ENCODE measurements at places on chromosomes 3 and 15.

DNA sequence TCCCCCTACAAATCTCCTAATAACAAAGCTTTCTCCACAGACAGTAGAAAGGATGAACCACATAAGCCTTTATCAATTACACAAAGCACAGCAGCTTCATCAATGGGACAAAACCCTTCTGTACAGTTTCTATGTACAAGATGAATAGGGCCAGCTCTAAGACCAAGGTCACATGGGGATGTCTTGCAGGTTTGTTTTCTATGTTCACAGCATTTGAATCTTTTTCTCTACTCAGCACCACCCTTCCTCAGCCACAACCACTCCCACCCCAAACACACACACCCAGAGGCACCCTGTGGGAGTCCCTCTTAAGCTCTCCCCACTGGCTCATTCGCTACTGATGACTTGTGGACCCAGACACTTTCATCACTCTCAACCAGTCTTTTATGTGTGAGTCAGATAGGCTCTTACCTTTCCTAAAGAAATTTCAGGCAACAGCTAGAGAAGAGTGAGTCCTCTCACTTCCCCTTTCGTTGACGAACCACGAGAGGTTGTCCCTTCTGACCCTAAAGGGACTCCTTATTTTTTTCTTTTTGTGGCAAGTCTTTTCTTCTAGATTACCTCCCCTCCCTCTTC is 57.9 kb downstream of the ARHGAP31 start:
- no peak for DNase-seq

DNA sequence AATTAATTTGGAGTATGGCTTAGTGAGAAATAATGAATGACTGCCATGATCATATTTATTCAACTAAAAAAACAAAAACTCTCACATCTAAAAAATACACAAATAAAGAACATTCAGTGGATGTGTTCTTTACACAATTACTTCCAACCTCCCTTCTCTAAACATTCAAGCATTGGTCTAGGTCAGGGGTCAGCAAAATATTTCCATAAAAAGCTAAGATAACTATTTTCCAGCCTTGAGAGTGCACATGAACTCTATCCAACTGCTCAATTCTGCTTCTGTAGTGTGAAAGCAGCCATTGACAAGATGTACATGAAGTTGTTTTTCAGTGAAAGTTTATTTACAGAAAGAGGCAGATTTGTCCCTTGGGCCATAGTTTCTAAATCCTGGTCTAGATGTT is 406.3 kb downstream of the MAGI1 start:
- no peak for DNase-seq

GRCh38 chr15:77830051-77830468 is 197.3 kb upstream of the LINGO1 start:
- no peak for DNase-seq

DNA sequence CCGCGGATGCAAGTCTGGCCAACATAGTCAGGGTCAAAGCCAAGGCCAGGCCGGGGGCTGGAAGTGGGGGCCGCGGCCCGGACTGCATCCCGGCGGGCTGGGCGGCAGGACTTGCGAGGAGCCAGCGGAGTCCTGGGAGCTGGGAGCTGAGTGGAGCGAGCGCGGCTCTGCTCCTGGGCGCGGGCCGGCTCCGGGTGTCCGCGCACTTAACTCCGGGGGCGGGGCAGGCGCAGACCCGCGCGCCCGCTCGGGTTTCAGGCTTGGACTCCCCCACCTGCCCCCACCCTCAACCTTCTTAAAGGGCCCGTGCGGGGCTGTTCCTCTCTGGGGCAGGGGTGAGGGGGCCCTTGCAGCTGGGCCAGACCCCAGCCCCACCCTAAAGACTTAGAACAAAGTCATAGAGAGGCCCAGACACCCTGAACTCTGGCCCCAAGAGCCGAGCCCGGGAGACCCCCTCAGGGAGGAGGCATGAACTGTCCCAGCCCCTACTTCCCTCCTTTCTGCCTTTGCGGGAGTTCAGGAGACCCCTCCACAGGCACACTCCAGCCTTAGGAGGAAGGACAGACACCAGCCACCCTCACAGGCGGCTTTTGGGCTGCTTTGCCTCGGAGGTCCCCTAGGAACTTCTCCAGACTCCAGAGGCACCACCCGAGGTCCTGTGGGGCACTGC is at the start of gene CSPG4:
Gene CSPG4, minus strand, starts transcription at position 181 of the 670 bp plus-strand sequence. Its CDS starts 93 bp downstream, at position 88.
- no peak for DNase-seq

DNA sequence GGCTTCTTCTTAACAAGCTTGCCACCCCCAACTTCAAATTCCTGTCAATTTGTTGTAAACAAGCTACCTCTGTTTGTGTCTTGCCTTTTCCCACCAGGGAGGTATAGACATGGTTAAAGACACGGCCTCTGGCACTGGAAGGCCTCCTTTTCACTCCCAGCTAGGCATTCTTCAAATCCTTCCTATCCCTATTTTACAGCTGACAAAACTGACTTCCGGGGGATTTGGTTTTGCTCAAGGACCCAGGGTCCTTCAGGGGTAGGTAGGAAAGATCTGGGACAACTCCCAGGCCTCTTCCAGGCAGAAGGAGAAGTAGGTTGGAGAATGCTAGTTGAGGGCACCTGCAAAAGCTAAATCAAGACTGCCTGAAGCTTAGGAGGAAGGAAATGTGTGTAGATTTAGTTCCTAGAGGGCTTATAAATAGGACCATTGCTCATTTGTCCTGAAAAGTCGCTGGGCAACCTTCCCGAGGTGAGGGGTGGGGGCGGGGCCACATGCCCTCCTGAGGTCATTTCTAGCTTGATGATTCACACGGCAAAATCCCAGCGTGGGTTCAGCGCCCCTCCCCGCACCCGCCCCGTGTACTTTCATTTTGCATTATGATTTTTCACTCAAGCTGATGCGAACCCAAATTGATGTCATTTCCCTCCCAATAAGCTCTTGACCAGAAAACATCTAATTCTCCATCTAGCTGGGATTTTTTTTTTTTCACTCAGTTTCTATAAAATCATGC is 365.5 kb downstream of the SHQ1 start:
- DNase-seq, result peak; percentile 69

GRCh38 chr3:117600112-117600511 is 890.5 kb downstream of the TUSC7 start:
- DNase-seq, result no peak

DNA sequence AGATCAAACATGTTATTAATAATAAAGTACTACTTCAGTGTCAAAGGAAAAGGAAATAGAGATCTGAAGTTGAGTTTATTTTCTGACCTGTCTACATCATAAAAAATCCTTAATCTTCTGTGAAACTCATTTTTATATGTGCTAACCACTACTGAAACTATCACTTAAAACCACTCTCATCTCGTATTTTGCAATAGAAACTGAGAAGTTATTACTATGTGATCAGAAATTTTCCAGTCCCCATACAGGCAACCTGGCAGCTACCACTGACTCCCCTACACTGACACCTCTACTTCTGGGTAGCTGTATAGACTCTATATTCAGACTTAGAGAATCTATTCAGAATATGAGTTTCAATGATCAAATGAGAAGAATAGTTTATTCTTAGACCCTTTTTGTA is 8.3 kb downstream of the HDGFL3 start:
- no peak for DNase-seq

DNA sequence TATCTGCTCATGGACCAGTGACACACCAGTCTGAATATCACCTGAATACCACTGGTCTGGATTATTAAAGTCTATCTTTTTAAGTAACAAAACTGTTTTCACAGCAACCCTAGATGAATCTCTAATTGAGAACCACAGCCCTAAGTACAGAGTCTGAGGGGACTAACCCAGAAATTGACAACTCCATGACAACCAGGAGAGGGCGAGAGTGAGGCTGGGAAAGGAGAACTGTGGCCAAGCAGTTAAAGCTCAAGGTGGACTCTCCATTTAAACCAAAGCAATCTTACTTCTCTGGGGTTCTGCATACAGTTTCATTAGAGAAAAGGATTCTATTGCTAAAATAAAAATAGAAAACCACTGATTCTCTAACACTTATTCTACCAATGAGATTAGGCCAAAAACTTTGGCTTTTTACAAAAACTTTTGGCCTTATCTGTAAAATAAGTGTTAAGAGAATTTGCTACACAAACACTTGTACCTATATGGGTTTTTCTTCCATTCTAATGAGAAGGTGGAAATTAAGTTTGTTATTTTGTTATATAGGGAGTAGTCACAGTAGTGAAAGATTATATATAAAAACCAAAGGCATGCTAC is 11.4 kb downstream of the NEK10 start:
- DNase-seq, result no peak

DNA sequence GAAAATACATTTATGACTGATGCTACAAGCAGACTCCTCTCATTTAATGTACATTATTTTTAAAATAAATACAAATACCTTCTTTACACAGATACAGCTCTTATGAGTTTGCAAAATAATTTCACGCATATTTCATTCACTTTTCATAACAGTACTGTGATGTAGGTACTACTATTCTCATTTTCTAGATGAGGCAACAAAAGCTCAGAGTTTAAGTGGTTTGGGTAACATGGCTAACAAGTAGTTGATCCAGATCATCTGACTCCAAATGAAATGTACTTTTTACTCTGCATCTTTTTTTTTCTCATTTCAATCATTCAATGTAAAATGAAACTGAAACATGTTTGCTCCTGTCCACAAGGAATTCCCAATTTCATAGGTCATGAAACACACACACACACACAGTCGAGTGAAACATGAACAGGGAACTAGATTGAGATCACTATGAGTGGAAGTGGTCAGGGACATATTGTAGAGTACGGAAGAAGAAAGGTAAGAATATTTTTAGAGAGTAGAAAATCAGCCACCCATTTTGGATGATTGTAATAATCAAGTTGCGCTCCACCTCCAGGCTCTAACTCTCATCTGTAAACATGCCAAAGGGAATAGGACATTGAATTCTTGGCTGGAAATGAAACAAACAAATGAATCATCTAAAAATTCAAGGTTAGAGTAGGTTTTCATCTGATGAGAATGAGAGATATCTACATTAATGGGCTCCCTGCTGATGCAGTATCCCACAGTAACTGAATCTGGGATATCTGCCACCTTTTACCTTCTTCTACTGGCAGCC is 92.4 kb downstream of the CLDN1 start:
- DNase-seq, result peak; percentile 68

DNA sequence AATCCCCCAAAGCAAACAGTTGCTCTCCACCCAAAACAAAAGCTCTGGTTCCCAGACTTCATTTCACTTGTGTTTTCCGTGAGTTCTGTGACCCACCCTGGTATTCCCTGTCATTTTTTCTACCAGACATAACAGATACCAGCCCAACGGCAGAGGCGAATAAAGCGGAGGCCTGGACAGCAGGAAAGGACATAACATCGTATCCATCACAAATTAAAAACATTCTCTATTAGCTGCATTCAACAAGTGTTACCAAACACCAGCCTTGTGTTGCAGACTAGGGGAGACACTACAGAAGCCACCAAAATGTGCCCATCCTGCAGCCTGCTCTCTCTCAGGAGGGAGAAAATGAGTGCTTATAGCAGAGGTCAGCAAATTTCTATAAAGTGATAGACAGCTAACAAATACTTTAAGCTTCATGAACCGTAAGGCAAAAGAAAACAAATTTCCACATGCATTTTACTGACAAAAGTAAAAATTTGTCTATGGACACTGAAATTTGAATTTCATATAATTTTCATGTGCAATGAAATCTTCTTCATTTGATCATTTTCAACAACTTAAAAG is 7.1 kb upstream of the FBN1 start:
- DNase-seq, result no peak

DNA sequence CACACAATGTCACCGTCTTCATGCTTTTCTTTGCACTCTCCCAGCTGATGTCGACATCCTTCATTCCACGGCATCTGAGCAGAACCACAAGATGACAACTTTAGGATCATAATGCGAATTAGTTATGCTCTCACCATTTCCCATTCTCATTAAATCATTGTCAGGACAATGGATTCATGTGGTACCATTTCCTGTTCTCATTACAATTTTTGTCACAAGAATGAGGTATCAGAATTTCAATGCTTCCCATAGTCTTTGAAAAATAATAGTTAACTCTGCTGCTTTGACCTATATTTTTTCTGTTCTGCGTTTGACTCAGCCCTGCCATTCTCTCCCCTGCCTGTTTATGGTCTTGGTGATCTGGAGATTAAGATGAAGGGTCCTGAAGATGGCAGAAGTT is 175.7 kb upstream of the MDFIC2 start:
- DNase-seq, result no peak

DNA sequence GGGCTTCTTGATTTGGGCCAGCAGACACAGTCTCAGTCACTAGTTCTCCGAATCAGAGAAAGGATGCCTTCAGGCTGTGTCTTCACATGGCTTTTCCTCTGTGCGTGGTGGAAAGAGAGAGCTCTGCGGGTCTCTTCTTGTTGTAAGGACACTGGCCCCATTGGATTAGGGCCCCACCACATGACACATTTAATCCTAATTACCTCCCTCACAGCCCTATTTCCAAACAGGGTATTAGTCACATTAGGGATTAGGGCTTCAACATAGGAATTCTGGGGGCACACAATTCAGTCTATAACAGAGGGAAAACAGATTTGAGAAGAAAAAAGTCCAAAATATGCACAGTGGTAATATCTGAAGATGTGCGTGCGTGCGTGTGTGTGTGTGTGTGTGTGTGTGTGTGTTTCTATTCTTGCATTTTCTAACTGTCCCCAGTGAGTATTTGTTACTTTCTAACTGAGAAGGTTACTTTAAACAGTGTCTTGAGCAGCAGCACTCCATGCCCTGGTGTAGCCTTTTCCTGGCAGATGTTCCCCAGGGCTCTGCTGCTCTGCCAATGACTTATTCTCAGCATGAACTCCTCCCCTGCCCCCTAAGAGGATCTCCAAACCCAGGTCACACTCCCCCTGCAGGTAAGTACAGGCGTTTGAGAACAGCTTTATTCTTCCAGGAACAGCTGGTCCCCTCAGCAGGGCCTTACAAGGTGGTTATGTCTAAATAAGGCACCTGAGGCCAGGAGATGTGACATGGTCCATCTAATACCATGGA is 72.9 kb downstream of the RPL39L start:
- DNase-seq, result no peak

DNA sequence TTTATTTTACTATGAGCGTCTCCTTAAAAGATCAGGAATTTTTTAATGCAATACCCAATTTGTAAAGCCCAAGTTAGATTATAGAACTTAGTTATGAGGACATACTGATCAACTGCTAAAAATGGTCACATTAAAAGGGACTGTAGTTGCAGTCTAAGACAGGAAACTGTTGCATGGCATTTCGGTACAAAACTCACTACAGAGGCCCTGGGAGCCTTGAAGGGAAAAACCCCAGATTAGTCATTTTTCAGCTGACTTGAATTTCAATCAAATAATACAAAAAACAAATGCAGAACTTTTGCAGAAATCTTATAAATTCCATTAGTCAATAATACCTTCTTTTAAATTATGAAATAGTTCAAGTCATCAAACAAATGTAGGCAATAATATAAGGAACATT is 6.9 kb upstream of the PTX3 start:
- peak; percentile 27 for DNase-seq
